ENCODE measurements at places on chromosomes 7 and 10.

DNA sequence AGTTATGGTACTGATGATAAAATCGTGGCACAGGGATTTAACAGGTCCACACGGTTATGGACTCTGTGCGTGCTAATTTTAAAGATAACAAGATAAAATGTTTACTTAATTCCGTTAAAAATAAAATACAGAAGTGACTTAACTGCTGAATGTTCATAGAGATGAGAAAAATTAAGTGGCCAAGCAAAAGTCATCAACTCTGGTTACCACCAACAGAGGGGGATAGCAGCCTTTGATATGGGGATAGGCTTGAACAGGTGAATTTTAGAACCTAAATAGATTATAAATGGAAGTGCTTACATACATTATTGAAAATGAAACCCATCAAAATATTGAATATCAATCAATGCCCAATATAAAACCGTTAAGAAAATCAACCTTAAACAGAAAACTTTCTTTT is 245.0 kb downstream of the WDR37 start:
- no peak for DNase-seq

- DNase-seq, result no peak
Measured at GRCh38 chr7:30303312-30304039, 19.1 kb downstream of the ZNRF2 start.

- no peak for DNase-seq
Measured at GRCh38 chr7:155732286-155732685, 80.0 kb downstream of the SHH start.

DNA sequence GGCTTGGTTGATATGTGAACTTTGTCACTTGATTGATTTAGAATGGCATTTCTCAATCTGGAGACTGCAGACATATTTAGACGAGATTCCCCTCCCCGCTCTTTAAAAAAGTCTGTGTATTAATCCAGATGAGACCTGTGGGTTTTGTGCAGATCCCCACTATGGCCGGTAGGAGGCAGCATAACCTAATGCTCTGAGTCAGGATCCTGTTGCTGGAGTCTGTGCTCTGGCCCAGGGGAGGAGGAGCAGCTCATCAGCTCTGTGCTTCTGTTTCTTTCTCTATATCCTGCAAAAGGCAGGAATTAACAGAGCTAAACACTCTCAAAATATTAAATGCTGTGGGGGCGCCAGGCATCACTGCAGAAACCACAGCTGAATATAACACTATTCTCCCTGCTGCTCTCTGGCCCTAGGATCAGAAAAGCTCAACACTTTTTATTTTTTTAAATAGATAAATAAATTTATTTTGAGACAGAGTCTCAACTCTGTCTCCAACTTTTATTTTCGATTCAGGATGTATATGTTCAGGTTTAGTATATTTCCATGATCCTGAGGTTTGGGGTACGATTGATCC is 23.9 kb upstream of the SEPHS1 start:
- peak; percentile 15 for DNase-seq

- DNase-seq, result no peak
Measured at GRCh38 chr10:130717083-130717482, 580.9 kb downstream of the GLRX3 start.

GRCh38 chr10:11881477-11882417 is 58.6 kb downstream of the PROSER2 start:
- DNase-seq, result no peak

GRCh38 chr7:157750291-157750690 is 413.5 kb downstream of the DNAJB6 start:
- DNase-seq, result no peak

GRCh38 chr10:71868192-71868697 is 17.2 kb upstream of the PSAP start:
- no peak for DNase-seq

DNA sequence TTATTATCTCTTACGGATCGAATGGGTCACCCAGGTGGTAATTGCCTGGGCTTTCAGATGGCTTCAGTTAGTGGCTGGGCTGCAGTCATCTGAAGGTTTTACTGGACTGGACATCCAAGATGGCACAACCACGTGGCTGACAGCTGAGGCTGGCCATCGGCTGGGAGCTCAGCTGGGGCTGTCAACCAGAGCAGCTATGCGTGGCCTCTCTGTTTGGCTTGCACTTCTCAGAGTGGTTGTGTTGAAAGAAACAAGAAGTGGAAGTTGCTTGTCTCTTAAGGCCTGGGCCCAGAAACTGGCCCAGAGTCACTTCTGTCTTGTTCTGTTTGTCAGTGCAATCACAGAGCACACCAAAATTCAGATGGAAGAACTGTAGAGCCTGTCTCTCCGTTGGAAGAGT is 5.7 kb upstream of the GDI2 start:
- DNase-seq, result no peak

- no peak for DNase-seq
Measured at GRCh38 chr7:144821067-144821466, 14.8 kb downstream of the TPK1 start.

DNA sequence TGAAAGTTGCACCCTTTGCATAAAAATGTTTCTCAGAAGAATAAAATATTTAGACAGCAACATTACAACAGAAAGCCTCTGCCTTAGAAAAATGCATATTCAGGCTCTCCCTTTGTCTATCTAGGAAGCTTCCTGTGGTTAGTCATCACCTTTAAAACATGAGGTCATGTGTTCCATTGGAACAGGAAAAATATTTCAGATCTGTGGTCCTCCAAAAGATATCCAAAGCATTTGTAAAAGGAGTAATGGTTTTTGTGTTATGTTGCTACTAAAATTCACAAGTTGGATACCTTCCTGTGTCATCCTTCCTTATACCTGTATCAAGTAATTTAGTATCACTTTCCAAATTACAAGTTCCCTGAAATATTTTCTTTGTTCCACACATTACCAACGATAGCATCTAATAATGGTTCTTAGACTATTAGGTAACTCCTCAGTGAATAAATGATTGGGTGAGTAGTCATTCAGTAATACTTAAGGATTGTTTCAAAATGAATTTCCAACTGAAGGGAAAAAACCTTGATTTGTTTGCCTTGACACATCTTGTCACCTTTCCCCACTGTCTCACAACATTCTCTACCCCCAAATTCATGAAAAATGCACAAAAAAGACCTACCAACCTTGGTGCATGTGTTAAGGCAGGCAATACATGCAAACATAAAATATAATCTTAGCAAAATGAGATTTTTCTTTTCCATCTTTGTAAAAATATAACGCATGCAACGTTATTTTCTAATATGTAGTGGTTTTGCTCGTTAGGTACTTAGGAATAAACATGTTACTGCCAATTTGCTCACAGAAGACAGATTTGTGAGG is 19.7 kb upstream of the RHOBTB1 start:
- DNase-seq, result no peak

GRCh38 chr10:32413513-32413912 is 32.4 kb upstream of the CCDC7 start:
- DNase-seq, result no peak

GRCh38 chr7:2099048-2099957 is 133.4 kb downstream of the MAD1L1 start:
- no peak for DNase-seq

GRCh38 chr7:128938544-128939074 is 882 bp downstream of the IRF5 start:
- no peak for DNase-seq

Data from activated CD4-positive, CD25-positive, alpha-beta regulatory T cell (primary cell).